ENCODE measurements at places on chromosomes 16 and 17.

DNA sequence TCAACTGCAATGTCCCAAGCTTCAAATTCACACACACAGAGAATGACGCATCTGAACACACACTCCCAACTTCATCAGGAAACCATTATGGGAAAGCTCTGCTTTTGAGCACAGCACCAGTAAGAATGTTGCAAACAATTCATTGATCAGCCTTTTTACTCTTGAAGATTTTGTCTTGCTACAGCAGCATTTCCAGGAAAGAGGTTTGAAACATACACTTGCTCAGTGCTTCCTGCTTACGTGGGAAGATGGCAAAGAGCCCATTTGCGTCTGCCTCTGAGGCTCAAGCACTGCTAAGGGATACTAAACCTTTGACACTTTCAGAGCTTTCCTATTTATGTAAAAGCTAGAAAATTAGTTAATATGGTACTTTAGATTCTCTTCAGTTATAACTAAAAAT, 77.2 kb upstream of the MON1B start:
- DNase-seq: no peak

GRCh38 chr16:85759631-85760419, 8.9 kb upstream of the C16orf74 start:
- no peak for DNase-seq

DNA sequence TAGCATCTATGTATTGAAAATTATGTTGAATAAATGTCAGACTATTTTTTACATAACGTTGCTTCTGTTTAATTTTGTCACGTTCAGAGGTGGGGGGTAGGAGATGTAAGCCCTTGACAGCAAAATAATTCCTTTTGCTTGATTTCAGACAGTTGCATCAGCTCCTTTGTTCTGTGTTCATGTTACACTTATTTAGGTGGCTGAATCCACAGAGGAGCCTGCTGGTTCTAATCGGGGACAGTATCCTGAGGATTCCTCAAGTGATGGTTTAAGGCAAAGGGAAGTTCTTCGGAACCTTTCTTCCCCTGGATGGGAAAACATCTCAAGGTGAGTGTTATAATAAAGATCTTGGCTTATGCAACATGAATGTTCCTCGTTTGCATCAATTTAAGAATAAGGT, 4.5 kb downstream of the HERPUD1 start:
- no peak for DNase-seq

DNA sequence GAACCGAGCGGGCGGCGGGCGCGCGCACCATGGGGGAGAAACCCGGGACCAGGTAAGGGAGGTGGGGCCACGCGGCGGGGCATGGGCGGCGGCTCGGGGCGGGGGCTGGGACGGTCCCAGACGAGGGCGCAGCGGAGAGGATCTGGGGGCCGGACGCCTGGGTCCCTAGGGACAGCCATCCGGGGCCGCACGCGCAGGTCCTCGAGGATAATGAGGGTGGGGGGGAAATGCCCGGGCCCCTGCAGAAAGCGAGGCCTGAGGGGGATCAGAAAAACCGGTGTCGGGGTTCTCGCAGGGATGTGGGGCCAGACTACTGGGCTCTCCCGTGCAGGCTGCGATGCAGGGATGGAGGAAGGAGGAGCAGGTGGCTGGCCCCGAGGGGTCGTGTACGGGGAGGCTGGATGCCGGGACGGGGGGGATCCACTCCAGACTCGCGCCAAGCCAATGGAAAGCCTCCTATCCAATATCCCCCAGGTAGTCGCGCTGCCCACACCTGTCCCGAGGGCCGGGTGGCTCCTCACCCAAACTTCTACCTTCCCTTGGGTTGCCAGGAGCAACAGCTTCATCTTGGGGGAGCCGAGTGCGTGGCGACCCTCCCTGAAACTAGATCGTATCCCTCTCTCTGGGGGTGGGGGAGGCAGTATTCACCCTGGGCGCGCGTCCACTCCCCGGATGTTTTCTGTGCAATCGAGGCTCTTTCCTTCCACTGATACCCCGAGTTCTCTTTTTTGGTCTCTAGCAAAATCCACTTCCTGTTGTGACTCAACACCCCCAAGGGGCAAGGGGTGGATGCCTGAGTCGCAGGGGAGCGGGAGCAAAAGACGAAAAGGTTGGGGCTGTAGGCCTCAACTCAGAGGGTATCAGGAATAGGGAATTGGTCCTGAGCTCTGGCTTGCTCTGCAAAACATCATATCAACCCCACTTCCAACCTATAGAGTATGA, 532 bp downstream of the ARRB2 start:
- DNase-seq: peak; percentile 53

DNA sequence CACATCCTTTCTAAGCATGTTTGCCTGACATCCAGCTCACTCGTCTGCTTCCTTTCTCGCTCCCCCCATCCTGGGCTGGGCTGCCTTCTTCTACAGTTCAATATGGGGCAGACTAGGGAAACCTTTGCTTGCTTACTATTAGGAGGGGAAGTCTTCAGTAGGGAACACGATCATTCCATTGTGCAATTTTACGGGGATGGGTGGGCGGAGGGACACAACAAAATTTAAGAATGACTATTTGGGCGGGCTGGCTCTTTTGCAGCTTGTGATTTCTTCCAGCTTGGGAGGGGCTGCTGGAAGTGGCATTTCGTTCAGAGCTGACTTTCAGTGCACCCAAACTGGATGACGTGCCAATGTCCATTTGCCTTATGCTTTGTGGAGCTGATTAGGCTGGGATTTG, 25.4 kb downstream of the PCTP start:
- DNase-seq: no peak

DNA sequence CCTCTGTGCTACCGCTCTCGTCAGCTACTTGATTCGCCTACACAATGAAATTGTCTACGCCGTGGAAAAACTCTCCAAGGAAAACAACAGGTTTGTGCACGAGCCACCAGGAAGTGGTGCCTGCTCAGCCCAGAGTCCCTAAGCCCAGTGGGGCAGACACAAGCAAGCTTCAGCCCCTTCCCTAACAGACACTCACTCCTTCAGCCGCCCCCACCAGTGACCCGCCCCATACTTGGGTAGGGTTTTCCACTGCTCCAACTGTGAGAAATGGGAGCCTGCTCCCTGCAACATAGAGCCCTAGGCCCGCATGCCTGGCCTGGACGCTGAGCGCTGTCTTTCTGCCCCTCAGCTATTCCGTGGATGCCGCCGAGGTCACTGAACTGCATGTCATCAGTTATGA, 28.6 kb upstream of the ENDOV start:
- DNase-seq: no peak

- DNase-seq: no peak
Observed at GRCh38 chr16:87626905-87627304, 24.6 kb downstream of the JPH3 start.

GRCh38 chr17:9645851-9646545, 681 bp downstream of the USP43 start:
- no peak for DNase-seq

- DNase-seq: no peak
Observed at GRCh38 chr16:47999595-47999994, 156.2 kb downstream of the ABCC12 start.

GRCh38 chr16:55233464-55233863, 90.5 kb upstream of the IRX6 start:
- no peak for DNase-seq

- no peak for DNase-seq
Observed at GRCh38 chr17:8131844-8132441, 8.0 kb upstream of the HES7 start.

DNA sequence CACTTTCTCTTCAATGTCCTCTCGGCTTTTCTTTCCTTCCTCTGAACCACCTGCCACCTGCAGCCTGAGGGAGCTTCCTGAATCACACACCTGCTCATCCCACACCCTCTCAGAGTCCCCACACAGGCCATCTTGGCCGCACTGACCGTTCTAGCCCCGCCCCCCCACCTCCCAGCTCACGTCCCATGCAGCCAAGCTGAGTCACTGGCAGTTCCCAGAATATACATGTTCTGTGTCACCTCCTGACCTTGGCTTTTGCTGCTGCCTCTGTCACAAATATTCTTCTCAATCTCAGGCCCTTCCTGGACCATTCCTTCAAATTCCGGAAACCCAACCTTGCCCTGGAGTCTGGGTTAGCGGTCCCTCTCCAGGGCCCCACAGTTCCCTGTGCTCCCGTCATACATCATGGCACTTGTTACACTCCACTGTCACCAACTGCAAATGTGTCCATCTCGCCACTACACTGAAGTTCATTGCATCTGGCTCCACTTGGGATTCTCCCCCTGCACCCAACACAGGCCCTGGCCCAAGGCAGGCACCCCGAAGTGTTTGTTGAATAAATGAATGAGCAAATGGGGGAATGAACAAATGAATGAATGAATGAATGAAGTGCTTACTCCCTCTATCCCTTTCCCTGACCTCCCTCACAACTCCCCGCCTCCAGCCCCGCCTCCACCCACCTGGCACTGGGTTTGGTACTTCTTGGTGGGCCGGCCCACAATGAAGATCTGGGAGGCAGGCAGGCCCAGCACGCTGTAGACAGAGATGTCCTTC, 12.8 kb downstream of the PIMREG start:
- DNase-seq: no peak

DNA sequence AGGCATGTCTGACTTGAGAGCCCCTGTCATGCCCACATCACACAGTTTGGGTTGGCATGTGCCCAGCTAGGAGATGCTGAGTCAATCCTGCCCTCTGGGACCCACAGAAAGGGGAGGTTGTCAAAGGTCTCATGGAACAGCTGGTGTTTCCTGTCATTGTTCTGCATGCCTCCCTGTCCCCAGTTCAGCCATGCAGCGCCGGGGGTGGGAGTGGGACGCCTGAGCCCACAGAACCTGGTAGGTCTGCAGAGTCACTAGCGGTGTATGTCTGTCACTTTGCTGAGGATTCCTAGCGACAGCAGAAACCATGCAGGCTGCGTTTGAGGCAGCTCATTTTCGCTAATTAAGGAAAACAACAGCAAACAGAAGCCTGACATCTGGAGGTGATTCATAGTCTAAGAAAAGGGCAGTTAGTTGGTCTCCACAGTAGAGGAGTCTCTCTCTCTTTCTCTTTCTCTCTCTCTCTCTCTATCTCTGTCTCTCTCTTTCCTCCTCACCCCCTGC, 19.6 kb upstream of the CCL1 start:
- DNase-seq: no peak

GRCh38 chr16:51592535-51593300, 441.6 kb upstream of the SALL1 start:
- no peak for DNase-seq

DNA sequence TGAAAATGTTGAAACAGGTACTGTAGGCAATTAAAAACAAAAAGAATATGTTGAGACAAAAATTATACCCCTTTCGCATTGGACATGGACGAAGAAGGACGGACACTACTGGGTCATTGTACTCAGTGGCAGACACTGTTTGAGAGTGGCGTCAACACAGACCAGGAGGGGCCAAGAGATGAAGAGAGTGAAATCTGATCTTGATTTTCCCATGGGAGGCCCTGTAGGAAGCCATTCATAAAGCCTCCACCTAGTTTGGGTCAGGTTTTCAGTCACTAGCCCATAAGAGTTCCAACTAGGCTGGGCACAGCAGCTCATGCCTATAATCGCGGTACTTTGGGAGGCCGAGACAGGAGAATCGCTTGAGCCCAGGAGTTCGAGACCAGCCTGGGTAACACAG, 23.6 kb upstream of the SMURF2 start:
- no peak for DNase-seq

- DNase-seq: peak; percentile 1
Observed at GRCh38 chr17:2398655-2399571, 1.9 kb downstream of the MNT start.

- no peak for DNase-seq
Observed at GRCh38 chr17:39104046-39104445, 47.4 kb downstream of the PLXDC1 start.

DNA sequence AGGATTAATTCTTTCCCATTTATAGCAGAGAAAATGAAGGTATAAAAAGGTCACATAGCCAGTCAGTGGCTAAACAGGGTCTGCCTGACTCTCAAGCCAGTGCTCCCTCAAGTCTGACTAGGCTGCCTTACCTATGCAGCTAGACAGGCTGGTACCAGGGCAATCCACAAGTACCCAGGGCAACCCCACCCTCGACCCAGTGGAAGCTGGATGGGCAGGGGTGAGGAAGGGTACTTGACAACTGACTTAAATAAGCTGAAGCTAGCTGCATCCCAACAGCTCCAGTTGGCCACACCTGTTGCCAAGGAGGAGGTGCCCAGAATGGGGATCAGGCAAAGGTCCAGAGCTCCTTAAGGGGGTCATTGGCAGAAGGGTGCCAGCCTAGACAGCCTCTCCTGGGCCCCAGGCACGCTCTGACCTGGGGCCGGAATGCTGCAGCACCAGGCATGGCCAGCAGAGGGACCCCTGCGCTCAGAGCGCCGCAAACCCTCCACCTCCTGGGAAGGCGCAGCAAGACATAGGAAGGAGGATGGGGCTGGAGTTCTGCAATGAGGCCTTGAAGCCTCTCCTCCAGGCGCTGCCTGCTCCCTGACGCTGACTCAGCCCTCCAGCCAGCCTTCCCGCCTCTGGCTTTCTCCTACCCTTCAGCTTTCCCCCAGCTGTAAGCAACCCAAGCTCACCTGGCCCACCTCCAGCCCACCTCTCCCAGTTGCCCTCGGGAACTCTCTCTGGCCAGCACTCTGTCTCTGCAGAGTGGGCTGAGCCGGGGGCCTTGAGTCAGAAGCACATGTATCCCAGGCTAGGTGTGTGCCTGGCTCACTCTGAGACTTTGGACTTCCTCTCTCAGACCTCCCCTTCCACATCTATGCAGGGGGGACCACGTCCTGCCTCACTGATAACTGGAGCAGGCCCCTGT, 28.8 kb downstream of the MPP2 start:
- peak; percentile 1 for DNase-seq

DNA sequence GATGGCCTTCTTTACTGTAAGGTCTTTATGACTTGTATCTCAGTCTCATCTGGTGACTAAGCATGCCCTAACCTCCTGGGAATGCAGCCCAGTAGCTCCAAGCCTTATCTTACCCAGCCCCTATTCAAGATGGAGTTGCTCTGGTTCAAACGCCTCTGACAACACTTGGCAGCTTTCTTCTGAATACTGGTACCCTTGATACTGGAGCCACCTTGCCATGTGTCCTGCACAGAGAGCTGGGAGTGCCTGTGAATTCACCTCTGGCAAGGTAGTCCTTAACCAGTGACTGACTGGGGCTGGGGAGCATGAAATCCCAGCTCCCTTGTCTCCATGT, 17.2 kb downstream of the NUDT7 start:
- no peak for DNase-seq

Measured in GF-D8 (cell line).